CD4-positive, alpha-beta T cell treated with Interleukin-17A for 4 hours (primary cell): ENCODE measurements at places on chromosomes 5 and 9.

DNA sequence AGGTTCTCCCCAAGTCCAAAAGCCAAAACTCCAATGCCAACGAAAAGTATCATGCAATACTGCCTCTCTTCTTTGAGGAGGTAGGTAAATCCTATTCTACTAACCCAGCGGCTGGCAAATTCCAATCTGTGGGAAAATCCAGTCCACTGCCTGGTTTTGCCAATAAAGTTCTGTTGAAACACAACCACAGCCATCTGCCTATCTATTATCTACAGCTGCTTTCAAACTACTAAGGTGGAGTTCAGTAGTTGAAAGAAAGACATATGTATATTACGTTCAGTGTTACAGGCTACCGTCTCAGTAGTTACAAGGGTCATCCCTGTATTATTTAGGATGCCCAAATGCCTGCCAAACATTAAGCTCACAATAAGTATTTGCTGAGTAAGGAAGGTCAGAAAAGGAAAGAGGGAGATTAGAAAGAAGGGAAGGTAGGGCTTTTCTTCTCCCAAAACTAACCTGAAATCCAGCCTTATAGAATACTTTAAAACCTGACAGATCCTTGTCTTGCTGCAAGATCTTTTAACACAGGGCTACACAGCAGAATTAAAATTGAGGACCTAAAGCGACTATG is 16.2 kb downstream of the ARL15 start:
- no peak for DNase-seq

DNA sequence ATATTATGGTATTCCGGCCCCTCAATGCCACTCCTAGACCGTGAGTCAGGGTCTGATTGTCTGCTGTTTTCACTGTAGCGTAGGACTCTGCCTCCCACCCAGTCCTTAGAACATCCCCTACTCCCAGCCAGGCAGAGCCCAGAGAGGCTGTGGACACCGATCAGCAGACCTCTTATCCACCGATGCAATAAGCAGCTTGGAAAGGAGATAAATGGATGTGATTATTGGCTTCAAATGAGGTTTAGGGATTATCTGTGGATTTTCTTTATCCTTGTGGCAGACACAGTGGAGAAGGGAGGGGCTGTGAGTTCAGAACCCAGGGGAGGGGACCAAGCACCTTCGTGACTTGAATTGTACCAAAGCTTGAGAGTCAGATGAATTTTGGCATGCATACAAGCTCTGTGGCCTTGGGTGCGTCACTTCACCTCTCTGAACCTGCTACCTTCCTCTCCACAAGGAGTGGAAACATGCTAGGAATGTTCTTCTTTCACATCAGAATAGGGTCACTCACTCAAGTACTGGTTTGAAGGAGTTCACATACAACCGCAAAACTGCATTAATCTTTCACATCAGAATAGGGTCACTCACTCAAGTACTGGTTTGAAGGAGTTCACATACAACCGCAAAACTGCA is 83.1 kb upstream of the CPLX2 start:
- no peak for DNase-seq

GRCh38 chr5:76697670-76698069 is 18.3 kb upstream of the F2R start:
- no peak for DNase-seq

GRCh38 chr9:95720496-95720895 is 155.0 kb upstream of the ERCC6L2 start:
- DNase-seq: no peak

DNA sequence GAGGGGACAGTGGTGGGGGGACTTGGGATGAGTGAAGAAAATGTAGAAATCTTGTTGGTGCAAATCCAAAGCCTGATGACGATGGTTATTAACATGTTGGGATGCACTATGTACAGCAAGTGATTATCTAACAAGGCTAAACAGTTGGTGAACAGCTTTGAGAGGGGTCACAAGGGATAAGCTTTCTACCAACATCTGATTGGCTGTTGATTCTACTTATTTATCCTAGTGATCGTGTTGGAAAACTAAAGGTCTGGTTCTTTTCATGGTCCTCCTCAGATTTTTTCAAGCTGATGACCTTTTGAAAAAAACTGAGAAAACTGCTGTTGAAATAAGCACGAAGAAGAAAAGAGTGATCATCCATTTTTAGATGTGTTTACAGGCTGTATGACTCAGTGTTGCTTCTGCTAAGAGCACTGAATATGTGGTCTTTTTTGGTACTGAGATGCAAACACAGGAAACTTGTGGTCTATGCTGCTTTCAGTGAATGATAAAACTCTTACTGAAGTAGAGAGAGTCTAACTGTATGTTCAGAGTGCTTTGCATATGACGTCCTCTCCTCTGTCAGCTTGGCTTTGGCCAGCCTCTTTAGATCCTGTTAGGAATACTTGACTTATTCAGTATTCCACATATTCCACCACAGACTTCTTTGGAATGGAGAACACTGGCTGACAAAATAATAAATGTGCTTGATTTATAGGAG is 174.8 kb downstream of the SLF1 start:
- DNase-seq: peak; percentile 10

DNA sequence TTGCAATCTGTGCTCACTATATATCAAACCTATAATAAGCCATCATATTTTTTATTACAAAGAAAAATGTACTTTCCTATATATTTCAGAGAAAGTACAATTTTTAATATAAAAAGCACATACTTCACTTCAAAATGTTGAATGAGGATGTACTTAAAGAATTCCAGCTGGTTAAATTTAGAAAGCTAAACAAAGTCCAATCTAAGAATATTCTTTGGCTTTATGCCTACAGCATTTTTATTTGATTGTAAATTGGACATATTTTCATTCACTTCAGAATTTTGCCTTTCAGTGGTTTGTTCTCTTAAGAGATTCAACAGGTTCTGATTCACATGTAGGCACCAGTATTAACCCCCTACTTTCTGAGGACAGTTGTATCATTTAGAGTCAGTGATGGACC is 533.8 kb downstream of the CAAP1 start:
- no peak for DNase-seq

GRCh38 chr9:126307322-126308061 is 19.1 kb upstream of the MVB12B start:
- DNase-seq: no peak

GRCh38 chr5:81397176-81397575 is 3.2 kb upstream of the ACOT12 start:
- DNase-seq: no peak

DNA sequence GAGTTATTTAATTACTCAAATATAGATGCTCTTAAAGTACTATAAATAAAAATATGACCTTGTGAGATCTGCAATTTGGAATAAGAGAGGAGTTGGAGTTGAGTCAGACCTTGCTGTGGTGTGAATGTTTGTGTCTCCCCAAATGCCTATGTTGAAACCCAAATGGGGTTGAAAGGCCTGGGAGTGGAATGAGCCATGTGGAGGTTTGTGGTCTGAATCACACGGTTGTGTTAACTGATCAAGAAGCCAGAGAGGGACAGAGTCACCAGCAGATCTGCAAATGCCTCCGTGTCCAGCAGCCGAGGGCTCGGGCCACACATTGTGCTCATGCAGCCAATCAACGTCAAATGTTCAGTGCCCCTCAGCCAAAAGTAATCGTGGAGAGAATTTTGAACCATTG is 404.4 kb downstream of the ICE1 start:
- DNase-seq: no peak
